ENCODE measurements at places on chromosomes 12 and 14. TPM values are rescaled to one million over a fixed set of nuclear protein-coding genes. Genes with fewer than 3 reads are reported as not detected.
A peak's percentile ranks its signal among the peaks of the same experiment; 100 is the strongest.

- no peak for DNase-seq
These were observed 9.1 kb downstream of the ADSS1 start for GRCh38 chr14:104732931-104733681.

- no peak for DNase-seq
These were observed 32.0 kb upstream of the SELPLG start for GRCh38 chr12:108665608-108666202.

- no peak for DNase-seq
These were observed 50.3 kb downstream of the NOC4L start for GRCh38 chr12:132194556-132194955.

GRCh38 chr12:91332302-91332701 lies 149.7 kb upstream of the DCN start:
- DNase-seq: no peak

DNA sequence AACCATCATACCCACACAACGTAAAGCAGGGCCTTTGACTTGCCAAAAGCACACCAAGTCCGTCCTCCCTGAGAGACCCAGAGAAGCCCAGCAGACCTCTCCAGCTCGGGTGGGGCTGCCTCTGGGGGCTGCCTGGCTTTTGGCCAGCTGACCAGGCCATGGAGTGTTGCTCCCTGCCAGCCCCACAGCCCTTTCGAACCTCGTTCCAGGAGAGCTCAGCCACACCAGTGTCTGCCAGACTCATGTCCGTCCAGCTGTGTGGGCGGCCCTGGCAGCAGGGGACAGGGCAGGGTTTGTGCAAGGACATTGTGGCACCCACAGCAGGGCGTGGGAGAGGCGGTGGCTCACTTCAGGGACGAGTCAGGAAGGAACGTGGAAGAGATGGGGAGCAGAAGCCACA lies 22.6 kb upstream of the IRF2BPL start:
- no peak for DNase-seq

INSM2 gene
- 0.02 TPM for total RNA-seq

OLR1 gene
- not detected for total RNA-seq

DNA sequence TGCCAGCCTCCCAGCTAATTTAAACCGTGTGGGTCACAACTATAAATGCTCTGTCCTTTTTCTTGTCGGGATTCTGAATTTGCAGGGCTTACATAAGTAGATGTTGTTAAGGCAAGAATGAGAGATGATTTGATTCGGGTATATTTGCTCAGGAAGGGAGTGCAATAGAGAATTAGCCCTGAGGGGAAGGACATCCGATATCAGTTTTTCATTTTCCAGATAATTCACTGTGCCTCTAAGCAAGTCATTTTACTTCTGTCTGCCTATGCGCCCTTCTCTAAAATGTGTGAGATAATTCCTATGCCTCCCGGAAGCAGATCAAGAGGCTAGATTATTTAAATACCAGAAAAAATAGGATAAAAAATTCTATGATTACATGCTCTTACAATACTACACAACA lies 300.5 kb downstream of the RMST start:
- no peak for DNase-seq

GRCh38 chr12:1947081-1947480 lies 28.6 kb upstream of the CACNA2D4 start:
- DNase-seq: no peak

DNA sequence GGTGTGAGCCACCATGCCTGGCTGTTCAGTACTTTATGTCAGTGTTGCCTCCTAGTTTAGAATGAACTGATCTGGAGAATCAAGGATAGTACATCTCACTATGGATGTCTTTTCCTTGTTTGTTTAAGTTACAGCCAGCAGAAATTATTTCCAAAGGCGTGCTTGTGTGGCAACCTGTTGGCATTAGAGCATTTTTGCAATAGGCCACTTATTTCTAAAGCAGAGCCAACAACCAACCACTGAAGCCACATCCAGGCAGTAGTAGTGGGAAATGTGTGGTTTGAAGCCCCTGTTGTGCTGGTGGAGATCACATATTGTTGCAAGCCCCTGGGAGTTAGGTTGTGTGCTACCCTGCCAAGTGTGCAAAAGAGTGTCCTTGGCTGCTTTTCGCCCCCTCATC lies 3.7 kb downstream of the ANO6 start:
- DNase-seq: no peak

DNA sequence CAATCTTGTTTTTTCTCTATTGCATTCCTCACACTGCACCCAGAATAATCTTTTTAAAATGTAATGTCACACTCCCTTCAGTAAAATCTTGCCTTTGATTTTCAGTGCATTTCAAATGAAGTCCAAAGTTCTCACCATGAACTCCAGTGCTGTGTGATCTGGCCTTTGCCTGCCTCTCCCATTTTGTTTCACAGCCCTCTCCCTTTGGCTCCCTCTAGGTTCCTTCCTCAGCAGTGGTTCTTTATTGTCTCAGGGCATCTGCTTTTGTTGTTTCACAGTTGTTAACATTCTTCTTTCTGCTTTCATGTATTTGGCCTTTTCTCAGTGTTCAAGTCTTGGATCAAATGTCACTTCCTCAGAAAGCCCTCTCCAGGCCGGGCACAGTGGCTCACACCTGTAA lies 84.5 kb upstream of the AMN1 start:
- DNase-seq: no peak

DNA sequence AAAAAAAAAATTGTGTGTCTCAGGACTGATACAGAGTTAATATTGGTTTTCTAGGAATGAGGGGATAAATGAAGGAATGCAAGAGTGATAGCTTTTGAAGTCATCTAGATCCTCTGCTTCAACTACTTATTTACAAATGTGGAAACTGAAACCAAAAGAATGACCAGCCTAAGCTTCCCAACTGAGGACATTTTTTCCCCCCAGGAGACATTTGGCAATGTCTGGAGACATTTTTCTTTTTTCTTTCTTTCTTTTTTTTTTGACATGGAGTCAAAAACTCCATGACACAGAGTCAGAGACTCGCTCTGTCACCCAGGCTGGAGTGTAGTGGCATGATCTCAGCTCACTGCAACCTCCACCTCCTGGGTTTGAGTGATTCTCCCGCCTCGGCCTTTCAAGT lies 15.3 kb downstream of the DLK1 start:
- DNase-seq: no peak

DNA sequence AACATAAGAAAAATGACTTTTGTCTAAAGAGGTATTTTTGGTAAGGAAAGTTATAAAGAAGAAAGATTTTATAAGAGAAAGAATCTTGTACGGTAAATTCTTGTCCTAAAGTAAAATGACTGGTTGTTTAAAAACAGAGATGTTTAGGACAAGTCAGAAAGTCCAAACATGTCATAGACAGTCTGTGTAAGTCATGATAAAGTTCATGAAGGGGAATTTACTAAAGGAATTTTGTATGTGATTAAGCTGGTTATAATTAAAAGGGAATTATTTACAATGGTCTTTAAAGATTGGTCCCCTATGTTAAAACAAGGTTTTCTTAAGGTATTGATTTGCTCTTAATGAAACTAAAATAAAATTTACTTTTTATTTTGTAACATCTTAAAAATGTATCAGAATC lies 269.4 kb upstream of the CCDC196 start:
- no peak for DNase-seq

- DNase-seq: peak; percentile 27
These were observed 70.4 kb downstream of the TBK1 start for GRCh38 chr12:64522316-64522715.

- DNase-seq: no peak
These were observed 84.0 kb downstream of the TMCC3 start for GRCh38 chr12:94566345-94566744.

KRT2 gene
- total RNA-seq: not detected

DNA sequence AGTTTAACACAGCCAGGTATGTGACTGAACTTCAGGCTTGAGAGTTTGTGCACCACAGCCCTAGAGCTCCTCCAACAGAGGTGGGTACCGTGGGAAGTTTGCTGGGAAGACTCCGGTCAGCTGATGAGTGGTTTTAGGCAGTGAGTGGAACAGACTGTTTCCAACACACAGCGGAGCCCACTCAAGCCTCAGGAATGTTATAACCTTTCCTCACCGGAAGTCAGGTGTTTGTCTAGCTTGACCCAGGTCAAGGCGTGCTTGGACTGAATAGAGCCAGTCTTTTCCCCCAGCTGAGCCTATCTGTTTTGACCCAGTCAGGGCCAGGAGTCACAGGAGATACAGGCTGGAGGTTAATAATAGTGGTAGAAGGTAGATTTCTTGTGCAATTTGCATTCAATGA lies 138.4 kb upstream of the PARP11 start:
- DNase-seq: peak; percentile 58

IL22 gene
- not detected for total RNA-seq

JDP2 gene
- 29.3 TPM for total RNA-seq

PTPRB gene
- total RNA-seq: 0.87 TPM

- no peak for DNase-seq
These were observed 29.2 kb downstream of the NT5DC3 start for GRCh38 chr12:103811791-103812190.

LBHD2 gene
- total RNA-seq: not detected

TNS2 gene
- 32.5 TPM for total RNA-seq

KCNC2 gene
- not detected for total RNA-seq

- DNase-seq: peak; percentile 91
These were observed 19.0 kb upstream of the GPRC5A start for GRCh38 chr12:12872139-12872933.

GRCh38 chr12:132003846-132004245 lies 54.1 kb downstream of the EP400 start:
- peak; percentile 44 for DNase-seq

KRT86 gene
- 1.2 TPM for total RNA-seq

OASL gene
- total RNA-seq: 3.2 TPM

GRCh38 chr14:28119849-28120248 lies 646.7 kb upstream of the FOXG1 start:
- DNase-seq: no peak

- no peak for DNase-seq
These were observed 45.6 kb upstream of the RBM19 start for GRCh38 chr12:114011711-114012110.

GRCh38 chr14:32436993-32437392 lies 107.9 kb downstream of the AKAP6 start:
- DNase-seq: no peak

- no peak for DNase-seq
These were observed 29.7 kb upstream of the SAV1 start for GRCh38 chr14:50697659-50698290.

DNA sequence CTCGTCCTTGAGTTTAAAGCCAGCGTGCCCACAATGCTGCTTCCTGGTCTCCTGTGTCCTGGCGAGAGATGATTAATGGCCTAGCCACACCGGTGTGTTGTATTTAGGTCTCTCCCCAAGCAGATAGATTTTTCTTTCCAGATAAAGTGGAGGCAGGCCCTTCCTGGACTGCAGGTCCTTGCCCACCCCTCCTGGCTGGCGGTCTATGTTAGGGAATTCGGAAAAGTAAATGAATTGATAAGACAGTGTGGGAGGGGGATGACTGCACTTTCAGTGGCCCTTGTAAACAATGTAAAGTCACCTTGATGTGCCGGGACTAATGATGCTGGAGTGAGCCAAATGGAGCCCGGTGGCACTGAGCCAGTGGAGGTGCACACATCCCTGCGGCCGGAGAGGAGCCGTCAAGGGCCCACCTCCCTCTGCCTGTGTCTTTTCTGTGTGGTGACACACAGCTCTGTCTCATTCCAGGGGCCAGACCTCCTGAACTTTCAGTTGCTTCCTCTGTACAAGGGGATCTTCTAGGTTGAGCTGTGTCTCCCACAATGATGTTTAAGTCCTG lies 70.6 kb upstream of the ESRRB start:
- no peak for DNase-seq

Data from HT1080 (cell line).